ENCODE measurements at places on chromosomes 16 and 17.
A peak's percentile ranks its signal among the peaks of the same experiment; 100 is the strongest.

- no peak for DNase-seq
These were observed 87.8 kb upstream of the NLRP1 start for GRCh38 chr17:5672141-5672540.

DNA sequence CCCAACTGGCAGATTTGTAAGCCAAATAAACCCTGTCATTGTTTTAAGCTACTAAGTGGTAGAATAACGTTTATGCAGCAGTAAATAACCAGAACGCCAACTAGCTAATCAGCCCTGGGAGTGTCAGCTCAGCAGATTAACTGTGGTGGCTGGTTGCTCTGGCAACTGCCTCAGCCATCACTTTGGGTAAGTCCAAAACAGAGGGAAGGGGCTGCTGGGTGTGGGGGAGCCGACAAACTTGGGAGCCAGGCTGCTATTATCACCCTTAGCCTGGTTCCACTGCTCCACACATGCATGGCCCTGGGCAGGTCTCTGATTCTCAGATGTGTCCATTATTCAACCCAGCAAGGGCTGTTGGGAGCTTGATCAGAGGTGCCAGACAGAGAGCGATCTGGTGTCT, 22.2 kb upstream of the RHOT1 start:
- DNase-seq, result no peak

GRCh38 chr16:89583197-89583894, 7.8 kb downstream of the CPNE7 start:
- DNase-seq, result no peak

GRCh38 chr16:69598045-69598444, 32.3 kb downstream of the NFAT5 start:
- no peak for DNase-seq

GRCh38 chr17:69761767-69762321, 313.2 kb upstream of the KCNJ16 start:
- DNase-seq, result no peak

- DNase-seq, result no peak
These were observed 35.4 kb downstream of the SYT17 start for GRCh38 chr16:19203374-19203966.

DNA sequence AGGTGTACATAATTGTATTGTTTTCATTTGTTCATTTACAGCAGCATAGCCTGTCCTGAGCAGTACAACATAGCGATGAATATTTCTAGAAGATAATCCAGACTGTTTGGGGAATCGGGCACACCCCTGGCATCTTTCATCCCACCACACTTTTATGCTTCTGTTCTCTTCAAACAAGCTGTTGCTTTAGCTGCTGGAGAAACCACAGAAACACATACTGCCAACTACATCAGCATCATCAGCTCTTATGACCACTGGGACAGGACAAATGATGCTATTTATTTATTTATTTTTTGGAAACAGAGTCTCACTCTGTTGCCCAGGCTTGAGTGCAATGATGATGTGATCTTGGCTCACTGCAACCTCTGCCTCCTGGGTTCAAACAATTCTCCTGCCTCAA, 22.6 kb upstream of the HAPSTR1 start:
- DNase-seq, result no peak

- no peak for DNase-seq
These were observed 1.1 kb downstream of the USP31 start for GRCh38 chr16:23148166-23148512.

DNA sequence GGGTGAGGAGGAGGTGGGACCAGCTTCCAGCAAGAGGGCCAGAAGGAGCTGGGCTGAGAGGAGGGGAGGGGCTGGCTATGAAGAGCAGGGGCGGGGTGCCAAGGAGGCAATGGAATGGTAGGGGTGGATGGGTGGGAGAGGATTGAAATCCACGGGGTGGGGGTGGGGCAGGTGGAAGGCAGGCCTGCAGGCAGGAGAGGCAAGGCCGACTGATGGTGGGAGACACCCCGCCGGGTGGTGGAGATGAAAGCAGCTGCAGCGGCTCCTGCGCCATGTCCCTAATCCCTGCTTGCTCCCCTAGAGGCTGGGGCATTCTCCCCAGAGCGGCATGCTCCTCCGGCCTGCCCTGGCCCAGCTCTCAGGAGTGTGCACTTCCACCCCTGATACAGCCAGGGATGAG, 27.8 kb upstream of the TAC4 start:
- DNase-seq, result no peak

DNA sequence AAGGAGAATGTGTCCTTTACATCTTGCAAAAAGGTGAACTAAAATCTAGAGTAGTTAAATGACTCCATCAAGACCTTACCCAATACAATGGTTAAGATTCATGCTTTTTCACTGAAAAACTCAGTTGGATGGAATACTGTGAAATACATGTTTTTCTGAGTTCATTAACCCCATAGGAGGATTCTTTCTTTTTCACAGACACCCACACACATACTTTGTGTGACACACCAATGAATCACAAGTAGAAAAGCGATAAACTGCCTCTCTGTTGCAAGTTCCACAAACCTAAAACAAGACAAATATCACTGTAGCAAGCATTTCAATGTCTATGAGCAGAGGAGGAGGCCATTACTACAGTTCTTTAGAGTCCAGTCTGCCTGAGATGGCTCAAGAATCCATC, 258.8 kb upstream of the CDH5 start:
- no peak for DNase-seq

DNA sequence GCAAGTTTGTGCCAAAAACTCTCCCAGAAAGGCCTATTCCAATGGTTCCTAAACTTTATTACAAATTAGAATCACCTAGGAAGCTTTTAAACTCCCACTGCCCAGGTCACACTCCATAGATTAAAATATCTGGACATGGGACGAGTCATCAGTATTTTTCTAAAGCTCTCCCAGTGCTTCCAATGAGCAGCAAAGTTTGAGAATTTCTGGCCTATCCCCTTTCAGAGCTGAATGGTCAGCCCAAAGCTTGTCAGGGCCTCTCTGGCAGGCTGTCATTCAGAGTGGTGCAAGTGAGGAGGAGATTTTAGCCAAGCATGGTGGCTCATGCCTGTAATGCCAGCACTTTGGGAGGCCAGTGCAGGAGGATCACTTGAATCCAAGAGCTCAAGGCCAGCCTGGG, 2.4 kb downstream of the BCL6B start:
- no peak for DNase-seq

- DNase-seq, result no peak
These were observed 107.5 kb upstream of the CREBBP start for GRCh38 chr16:3988011-3988410.

- DNase-seq, result no peak
These were observed 4.7 kb downstream of the TPPP3 start for GRCh38 chr16:67388591-67388990.

GRCh38 chr16:84614968-84615813, 2.7 kb downstream of the COTL1 start:
- no peak for DNase-seq

- no peak for DNase-seq
These were observed 9.1 kb downstream of the TNFRSF13B start for GRCh38 chr17:16962804-16963203.

- DNase-seq, result peak; percentile 89
These were observed 15.5 kb upstream of the TFAP4 start for GRCh38 chr16:4288148-4288921.

DNA sequence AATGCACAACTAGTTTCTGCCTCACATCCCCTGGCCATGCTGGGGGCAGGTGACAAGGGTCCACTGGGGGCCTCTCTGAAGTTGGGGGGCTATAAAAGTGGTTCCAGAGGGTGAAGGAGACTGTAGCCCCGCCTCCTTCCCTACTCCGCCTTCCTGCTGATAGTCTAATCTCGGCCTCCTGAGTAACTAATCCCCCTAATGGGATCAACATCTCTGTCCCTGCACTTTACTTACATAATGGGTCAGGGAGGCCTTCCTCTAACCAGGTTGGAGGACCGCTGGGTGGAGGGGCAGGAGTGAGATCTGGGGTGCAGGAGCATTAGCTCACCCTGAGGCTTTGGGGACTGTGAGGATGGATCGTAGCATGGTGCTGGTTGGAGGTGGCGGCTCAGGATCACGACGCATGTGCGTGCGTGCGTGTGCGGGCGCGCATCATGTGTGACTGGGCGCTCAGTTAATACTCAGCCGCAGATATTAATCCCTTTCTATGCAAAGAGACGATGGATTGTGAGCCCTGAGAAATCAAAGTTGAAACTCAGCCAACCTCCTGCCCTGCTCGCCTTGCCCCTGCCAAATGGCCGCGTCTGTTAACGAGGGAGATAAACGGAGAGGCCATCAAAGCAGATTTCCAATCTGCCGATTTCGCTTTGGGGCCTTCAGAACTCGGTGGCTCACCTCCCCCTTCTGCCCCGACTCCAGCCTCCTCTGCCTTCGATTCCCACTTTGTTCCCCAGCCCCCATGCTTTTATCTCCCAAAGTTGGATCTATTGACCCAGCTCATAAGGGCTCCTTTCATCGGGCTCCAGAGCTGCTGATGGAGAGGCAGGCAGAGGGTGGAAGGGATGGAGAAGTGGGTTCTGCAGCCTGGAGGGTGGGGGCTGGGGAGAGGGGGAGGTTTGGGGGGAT, 107.3 kb downstream of the SDK2 start:
- no peak for DNase-seq

- peak; percentile 40 for DNase-seq
These were observed 51.8 kb downstream of the SMPD3 start for GRCh38 chr16:68396481-68396880.

DNA sequence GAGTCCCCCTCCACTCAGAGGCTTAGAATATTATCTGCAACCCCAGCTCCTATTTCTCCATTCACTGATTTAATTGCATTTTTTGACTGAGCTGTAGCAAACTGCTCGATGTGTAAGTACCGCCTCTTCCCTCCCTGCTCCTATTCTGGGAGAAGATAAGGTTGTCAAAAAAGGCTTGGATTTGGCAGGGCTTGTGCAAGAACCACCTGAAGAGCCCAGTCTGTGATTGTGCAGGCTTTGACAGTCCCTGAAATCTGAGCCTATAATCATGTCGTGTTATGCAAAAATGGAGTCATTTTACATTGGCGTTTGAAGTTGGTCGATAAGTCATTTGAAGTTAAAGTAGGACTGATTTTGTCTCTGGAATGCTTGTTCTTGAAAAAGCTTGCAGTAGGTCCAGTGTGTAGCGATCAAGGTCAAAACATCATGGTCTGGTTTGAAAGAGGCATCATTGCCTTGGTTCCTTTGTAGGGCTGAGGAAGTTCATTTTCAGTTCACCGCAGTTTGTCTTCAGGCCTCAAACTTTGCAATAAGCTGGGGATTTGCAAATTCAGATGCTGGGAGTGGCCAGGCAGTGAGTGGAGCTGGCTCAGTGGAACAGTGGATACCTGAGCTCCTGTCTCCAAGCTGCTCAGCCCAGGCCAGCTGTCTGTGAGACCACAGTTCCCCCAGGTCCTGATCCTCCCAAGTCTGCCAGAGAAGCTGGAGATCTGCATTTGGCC, 68.8 kb downstream of the KATNIP start:
- DNase-seq, result no peak

DNA sequence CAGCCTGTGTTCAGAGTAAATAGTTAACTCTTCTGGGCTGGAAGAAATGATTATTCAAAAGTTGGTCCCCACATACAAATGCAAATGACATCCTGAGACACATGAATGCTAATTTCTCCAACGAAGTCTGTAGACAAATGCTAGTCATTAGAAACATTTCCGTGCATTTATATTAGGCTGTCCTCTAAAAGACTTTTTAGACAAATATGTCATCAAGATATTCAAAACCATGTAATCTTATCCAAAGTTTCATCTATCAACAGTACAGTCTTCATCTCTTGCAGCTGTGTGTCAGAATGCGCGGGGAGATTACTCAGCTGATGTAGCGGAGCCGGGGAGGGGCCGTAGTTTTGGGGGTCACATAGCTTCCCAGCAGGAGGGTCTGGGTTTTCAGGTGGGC, 33.8 kb upstream of the MAF start:
- DNase-seq, result no peak

- no peak for DNase-seq
These were observed 185.5 kb downstream of the LGALS9B start for GRCh38 chr17:20281860-20282259.

DNA sequence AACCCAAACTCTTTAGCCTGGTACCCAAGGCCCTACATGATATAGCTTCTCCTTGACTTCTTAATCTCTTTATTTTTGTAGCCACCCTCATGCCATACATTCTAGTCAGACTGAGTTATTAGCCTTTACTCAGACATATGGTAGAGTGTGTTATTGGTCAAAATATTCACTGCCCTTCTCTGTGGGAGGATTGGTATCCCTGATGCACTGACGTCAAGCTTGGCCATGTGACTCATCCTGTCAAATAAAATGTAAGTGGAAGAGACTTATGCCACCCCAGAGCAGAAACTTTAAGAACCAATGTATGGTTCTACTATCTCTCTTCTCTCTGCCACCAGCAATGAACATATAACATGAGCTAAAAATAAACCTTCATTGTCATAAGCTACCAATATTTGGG, 12.2 kb upstream of the BEAN1 start:
- no peak for DNase-seq

- DNase-seq, result no peak
These were observed 6.5 kb downstream of the PIGQ start for GRCh38 chr16:576197-576822.

DNA sequence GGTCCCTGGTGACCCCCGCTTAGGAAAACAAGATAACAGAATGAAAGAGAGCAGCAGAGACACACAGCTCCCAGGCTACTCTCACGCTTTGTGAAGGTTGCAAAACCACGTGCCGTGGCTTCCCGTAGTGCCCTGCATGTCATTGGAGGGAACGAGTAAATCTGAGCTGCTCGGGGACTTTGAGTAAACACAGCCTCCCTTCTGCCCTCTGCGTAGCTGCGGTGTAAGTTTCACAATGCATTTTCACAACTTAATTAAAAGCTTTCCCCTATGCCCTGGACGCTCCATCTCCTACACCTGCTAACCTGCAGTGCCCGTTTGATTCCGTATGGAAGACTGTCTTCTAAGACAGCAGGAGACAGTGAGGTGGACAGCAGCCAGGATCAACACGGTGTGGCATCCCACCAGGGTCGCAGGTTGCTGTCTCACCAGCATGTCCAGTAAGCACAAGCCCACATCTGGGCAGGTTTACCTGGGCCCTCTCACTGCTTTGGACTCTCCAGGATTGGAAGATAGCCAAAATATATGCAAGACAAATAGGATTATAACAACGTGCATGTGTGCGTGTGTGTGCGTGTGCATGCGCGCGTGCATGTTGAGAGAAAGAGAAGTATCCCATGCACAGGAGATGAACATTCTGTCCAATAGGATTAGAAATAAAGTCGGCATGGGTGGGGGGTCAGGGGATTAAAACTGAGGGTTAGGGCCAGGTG, 116.4 kb upstream of the RCVRN start:
- DNase-seq, result no peak

- no peak for DNase-seq
These were observed 134.7 kb downstream of the SNX29 start for GRCh38 chr16:12111223-12111622.

- DNase-seq, result peak; percentile 36
These were observed 393 bp downstream of the RNF166 start for GRCh38 chr16:88705801-88706228.

- DNase-seq, result no peak
These were observed 87.0 kb downstream of the CPPED1 start for GRCh38 chr16:12716658-12717057.

GRCh38 chr17:37642681-37643080, 565 bp downstream of the DDX52 start:
- no peak for DNase-seq

GRCh38 chr17:50264263-50265113, 9.8 kb upstream of the TMEM92 start:
- no peak for DNase-seq

GRCh38 chr17:3943240-3943891, 20.9 kb downstream of the ATP2A3 start:
- DNase-seq, result no peak

- no peak for DNase-seq
These were observed 8.8 kb downstream of the PRSS22 start for GRCh38 chr16:2848933-2849725.

- peak; percentile 33 for DNase-seq
These were observed 26.6 kb upstream of the SKAP1 start for GRCh38 chr17:48456589-48456988.

Data from stimulated activated naive CD8-positive, alpha-beta T cell treated with anti-CD3 and anti-CD28 coated beads, Interleukin-15, Interleukin-2, amounts not matched to agents 100 U/mL and 50 U/mL, for 24 hours (primary cell).